Frontal cortex (tissue), 4 donors: ENCODE measurements at places on chromosomes 6 and 20.

DNA sequence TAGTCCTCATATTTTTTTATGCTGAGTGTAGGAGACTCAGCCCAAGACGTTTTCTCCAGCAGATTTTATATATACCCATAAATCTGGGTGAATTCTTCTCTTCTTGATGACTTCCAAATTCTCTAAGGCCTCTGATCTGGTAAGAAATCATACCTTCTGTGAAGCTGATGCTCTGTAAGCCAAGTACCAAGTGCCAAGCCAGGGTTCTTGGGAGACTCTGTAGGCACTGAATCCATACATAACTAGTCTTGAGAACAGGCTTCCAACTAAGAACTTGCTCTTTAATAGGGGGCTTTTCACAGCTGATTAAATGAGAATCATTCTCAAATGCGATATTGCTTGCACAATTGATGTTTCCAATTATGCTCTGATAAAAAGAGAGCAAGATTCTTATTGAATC lies 87.6 kb downstream of the PRKN start:
- no peak for DNase-seq

GRCh38 chr6:24821860-24822444 lies 23.2 kb upstream of the ARMH2 start:
- no peak for DNase-seq

GRCh38 chr6:9028086-9028485 lies 592.7 kb upstream of the SLC35B3 start:
- no peak for DNase-seq

GRCh38 chr6:41757271-41757670 lies 10.1 kb upstream of the PGC start:
- no peak for DNase-seq

- DNase-seq: no peak
These were observed 20.5 kb downstream of the PCK1 start for GRCh38 chr20:57581202-57582028.

- DNase-seq: no peak
These were observed 65.3 kb upstream of the JAG1 start for GRCh38 chr20:10739134-10739533.

DNA sequence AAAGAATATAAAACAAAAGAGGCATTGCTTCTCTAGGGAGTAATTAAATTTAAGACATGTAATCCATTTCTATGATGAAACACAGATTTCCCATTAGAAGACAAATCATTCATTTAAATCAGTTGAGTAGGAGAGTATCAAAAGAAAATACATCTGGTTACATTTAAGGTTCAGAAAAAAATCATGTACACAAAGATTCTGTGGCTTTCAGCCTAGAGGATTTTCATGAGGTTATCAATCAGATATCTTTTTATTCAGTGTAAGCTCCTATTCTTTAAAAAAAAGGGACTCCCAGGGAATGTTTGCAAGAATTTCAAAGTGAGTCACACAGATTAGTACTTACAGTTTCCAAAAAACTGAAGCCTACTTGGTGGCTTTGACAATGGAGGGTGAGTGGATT lies 24.9 kb downstream of the COL21A1 start:
- DNase-seq: no peak

- DNase-seq: no peak
These were observed 81.4 kb downstream of the MCHR2 start for GRCh38 chr6:99912657-99913056.

DNA sequence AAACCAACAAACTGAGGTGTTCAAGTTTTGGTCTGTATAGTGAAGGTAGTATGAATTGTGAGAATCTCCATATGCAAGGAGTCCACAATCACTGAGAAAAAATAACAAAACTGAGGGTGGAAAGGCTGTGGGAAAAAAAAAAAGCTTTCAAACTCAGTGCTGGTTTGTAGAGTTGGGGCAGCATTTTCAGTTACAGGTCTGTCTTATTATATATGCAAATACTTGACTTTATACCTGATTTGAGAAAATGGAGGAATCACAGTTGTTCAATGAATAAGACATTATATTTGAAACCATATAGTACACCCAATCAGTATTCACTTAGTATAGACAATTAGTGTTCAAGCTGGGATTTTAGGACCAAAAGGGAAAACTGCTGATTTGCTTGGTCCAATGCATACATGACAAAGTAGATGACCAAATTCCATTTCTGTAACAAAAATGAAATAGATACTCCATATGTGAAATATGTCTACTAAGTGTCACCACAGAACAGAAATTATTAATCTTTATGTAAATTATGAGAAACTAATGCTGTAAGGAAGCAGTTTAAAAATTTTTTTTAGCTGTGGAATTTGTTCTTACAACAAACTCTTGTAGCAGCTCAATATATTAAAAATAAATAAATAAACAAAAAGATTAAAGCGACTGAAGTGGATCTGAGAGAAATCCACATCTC lies 187.7 kb downstream of the ASCC3 start:
- no peak for DNase-seq

DNA sequence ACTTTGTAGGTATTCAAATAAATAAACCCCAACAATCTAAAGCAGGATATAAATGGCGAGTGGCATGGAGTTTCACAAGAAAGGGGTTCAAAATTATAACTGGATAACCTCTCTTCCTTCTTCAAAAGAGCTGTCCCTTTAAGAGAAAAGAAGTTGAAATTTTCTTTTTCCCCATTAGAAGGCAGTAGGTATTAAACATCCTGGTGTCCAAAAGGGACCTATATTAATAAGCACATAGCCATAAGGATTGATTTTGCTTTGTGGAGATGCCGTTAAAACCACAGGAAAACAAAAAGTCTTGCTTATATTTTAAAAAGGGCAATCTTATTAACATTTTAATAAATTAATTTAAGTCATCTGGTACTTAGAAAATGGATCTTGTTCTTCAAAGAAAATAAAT lies 76.5 kb downstream of the LYRM4 start:
- no peak for DNase-seq

DNA sequence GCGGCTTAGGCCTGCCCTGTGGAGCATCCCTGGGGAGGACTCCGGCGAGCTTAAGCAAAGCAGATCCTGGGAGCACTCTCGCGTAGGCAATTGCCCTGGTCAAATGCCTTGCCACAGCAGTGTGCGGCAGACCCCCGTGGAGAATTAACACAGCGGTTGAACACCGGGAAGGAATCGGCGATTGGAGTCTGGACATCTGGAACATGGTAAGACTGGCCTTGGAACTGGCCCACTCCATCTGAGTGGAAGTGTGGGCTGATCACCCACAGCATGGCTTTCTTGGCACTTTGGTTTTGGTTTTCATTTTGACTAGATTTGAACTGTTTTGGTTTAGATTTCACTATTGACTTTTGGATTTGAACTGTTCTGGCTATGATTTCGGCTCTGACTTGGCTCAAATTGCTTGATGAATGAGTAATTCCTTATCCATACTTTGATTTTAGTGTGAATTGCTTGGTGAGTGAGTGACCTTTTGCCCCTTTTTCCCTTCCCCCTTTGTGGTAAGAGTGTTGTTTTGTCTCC lies 300.7 kb downstream of the RNGTT start:
- DNase-seq: no peak

DNA sequence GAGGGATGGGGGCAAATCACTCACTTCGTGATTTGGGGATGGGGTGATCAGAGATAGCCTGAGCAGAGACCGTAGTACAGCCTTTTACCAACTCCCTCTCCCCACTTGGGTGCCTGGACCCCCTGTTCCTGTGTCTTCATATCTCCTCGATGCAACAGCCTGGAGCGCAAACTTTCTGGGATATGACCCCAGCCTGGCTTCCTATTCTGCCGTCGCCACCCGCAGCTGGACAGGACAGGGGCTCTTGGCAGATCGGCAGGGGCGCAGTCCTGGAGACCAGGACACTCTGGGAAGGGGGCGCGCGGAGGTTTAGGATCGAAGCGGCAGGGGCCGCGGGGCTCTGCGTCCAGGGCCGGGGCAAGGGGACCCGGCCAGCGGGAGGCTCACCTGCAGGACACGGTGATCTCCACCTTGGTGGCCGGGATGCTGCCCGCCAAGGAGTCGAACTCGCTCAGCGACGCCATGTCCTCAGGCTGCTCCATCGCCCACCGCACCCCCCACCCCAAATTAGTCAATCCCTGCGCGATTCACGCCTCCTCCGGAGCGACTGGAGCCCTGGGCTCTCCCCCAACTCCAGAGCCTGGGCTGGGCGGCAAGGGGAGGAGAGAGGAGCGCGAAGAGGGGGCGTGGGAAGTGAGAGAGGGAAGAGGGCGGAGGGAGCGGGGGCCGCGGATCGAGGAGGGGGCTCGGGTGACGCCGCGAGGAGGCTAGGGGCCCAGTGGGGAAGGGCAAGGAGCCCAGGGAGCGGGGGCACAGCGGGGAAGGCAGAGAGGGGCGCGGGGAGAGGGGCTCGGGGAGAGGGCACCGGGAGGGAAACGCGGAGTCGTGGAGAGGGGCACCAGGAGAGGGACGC lies at the start of gene CPNE5:
TSS of gene CPNE5 (minus strand) at position 549 of the 853 bp plus-strand sequence. CDS start at position 482, 67 bp downstream.
- peak; percentile 56 for DNase-seq

DNA sequence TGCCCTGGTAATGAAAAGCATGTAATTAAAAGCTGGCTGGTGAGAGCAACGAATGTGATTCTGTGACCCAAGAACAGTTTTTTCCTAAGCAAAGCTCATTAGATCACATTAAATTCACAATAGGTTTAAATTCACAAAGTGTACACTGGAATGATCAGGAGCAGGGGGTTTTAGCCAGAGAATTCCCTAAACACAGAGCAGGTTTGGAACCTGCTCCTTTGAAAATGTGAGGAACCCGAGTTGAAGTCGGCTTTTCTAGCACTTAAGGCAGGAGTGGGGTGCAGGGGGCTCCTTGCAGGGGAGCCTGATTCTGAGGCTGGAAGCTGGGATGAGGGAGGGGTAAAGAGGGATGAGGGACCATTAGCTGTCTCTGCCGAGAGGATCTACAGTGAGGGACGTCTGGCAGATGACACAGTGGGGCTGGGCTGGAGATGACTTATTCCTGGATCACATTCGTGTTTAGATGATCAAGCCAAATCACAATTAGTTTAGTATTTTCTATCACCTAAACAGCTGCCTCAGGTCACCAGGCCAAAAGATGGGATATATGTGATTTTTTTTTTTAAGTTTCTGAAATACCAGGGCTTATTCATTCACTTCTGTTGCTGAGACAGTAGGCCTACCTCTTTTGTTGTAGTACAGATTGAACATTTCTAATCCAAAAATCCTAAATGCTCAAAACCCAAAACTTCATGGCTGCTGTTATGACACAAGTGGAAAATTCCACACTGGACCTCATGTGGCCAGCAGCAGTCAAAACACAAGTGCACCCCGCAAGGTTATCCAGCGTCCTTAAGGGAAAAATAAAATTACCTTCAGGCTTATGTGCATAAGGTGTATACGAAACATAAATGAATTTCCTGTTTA lies 93.1 kb upstream of the HIVEP1 start:
- no peak for DNase-seq

GRCh38 chr6:87731080-87731479 lies 29.0 kb upstream of the AKIRIN2 start:
- DNase-seq: no peak

DNA sequence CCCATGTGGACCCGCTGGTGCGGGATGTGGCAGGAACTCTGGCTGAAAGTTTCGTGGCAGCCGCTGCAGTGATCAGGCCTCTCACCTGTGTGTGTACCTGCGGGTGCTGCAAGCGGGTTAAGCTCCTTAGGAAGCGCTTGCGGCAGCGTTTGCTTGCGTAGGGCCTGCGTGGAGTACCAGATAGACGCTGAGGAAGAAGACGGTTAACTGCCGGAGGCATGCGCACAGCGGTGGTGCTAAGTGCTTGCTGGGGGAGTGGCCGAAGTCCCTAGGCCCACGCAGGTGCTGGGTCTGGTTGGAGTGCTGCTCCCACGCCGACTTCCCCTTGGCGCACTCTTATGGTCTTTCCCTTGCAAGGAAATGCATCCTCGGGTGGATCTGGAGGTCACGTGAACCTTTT lies 23.0 kb downstream of the ZSCAN31 start:
- no peak for DNase-seq

- no peak for DNase-seq
These were observed 52.1 kb upstream of the VSTM2L start for GRCh38 chr20:37850724-37851355.

DNA sequence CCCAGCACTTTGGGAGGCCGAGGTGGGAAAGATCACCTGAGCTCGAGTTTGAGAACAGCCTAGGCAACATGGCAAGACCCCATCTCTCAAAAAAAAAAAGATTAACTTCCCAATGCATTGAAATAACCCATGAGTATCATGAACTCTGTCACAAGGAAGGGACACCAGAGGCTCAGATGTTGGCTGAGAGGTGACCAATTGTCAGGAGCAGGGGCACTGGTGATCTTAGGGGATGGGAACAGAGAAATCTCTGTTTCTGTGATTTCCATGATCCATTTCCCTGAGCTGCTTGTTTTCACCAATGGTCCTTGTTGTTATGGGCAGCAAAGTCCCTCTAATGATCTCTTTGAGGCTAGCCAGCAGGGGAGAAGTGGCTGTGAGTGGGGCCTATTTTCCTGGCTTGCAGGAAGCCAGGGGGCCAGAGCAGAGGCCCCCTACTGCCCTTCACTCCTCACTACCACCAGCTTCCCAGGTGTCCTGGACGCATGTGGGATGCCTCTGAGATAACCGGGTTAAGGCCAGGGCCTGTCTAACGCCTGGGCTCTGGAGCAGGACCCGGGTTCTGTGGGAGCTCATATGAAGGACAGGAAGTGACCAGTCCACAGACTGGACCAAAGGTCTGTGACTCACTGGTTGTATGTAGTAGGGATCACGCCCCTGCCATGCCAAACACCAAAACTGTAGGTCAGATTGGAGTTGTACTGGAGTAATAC lies 54.4 kb downstream of the PCNA start:
- no peak for DNase-seq

DNA sequence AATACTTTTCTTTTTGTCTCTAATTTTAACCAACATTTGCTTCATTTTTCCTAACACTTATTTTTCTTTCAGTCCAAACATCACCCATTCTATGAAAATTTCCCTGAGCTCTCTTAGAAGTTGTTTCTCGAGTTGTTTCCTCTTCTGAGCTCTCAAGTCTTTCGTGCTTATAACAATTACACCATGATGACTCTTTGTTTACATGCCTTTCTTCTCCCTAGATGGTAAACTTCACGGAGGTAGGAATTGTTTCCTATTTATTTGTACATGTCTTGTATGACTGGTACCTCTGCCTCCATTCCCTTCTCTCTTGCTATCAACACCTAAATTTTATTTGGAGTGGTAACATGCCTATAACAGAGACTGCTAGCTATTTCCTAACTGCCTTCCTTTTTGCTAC lies 6.4 kb downstream of the BLOC1S5 start:
- no peak for DNase-seq

GRCh38 chr20:40646361-40646760 lies 42.7 kb downstream of the MAFB start:
- DNase-seq: no peak

DNA sequence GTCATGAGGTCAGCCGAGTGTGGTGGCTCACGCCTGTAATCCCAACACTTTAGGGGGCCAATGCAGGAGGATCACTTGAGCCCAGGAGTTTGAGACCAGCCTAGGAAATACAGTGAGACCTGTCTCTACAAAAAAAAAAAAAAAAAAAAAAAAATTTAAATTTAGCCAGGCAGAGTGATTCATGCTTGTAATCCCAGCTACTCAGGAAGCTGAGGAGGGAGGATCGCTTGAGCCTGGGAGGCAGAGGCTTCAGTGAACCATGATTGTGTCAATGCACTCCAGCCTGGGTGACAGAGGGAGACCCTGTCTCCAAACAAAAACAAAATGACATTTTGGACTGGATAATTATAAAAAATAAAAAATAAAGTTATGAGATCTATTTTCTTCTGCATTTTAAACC lies 56.2 kb downstream of the ADGRF1 start:
- DNase-seq: no peak

- no peak for DNase-seq
These were observed at the start of gene NOX3 for GRCh38 chr6:155455766-155456165. TSS of gene NOX3 (minus strand) at chr6:155455839. CDS start at chr6:155455800, 39 bp downstream.
